ENCODE measurements at places on chromosomes 2 and 18.

DNA sequence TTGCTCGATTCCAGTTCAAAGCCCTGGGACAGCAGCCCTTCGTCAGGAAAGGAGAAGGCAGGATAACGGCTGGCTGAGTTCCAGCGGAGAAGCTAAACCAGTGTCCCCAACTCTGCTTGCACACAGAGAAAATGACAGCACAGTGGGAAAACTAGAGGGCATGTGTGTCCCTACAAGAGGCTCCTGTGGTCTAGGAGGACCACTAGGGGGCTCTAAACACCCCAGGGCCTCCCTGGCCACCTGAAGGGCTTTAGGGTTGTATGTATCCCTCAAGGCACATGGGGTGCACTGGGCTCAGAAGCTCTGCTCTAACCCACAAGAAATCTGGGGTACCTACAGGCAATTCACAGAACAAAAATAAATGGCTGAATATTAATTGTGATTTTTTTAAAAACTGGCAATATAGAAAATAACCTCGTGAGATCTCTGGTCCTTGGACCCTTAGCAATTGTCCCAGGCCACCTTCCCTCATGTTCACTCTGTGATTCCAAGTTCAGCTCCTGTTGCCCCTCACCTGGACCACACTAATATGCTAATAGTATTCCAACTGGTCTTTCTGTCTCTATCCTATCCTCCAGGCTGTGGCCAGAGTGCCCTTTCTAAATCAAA is 17.5 kb downstream of the STAT1 start:
- H3K36me3 ChIP-seq = no peaks in the 10 kb centered on the region
- no peaks in the 10 kb centered on the region for H3K4me1 ChIP-seq
- no peaks in the 10 kb centered on the region for H3K27me3 ChIP-seq
- peak overlapping the region; percentile 3 for H3K27ac ChIP-seq
- H3K4me3 ChIP-seq = no peak overlapping the region

- H3K4me1 ChIP-seq = no peaks in the 10 kb centered on the region
- H3K27me3 ChIP-seq = no peaks in the 10 kb centered on the region
- peaks cover 75% of the 10 kb centered on the region for H3K36me3 ChIP-seq
- DNase-seq = no peak
Measured at GRCh38 chr2:233473878-233474277, 92.7 kb downstream of the USP40 start.

DNA sequence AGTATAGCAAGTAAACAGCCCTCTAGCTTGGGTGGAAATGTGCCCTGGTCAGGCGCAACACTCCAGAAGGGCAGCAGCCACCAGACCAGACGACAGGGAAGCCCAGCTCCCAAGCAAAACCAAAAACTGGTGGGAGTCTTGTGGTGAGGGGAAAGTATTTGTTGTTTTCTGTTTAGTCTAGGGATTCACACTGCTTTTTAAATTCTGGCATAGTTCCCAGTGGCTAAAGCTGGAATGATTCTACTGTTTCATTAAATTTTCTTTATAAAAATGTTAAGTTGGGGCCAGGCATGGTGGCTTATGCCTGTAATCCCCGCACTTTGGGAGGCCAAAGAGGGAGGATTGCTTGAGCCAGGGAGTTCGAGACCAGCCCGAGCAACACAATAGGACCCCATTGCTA is 38.5 kb downstream of the MERTK start:
- no peak for DNase-seq
- no peaks in the 10 kb centered on the region for H3K4me1 ChIP-seq
- H3K36me3 ChIP-seq = no peaks in the 10 kb centered on the region
- H3K27ac ChIP-seq = no peak overlapping the region
- no peaks in the 10 kb centered on the region for H3K27me3 ChIP-seq

- no peaks in the 10 kb centered on the region for H3K27me3 ChIP-seq
- DNase-seq = no peak
- no peak overlapping the region for H3K27ac ChIP-seq
- H3K36me3 ChIP-seq = no peaks in the 10 kb centered on the region
- H3K4me3 ChIP-seq = no peak overlapping the region
Measured at GRCh38 chr2:64481665-64482064, 27.7 kb downstream of the LGALSL start.

- no peak overlapping the region for H3K4me3 ChIP-seq
- DNase-seq = no peak
- H3K27me3 ChIP-seq = no peaks in the 10 kb centered on the region
- H3K36me3 ChIP-seq = no peaks in the 10 kb centered on the region
- H3K27ac ChIP-seq = no peak overlapping the region
- peaks cover 4% of the 10 kb centered on the region for H3K4me1 ChIP-seq
Measured at GRCh38 chr18:31679133-31679742, 5.1 kb downstream of the B4GALT6 start.
